Activated naive CD4-positive, alpha-beta T cell (primary cell): ENCODE measurements at places on chromosomes 3 and 15.

- DNase-seq = no peak
Observed at GRCh38 chr3:44890852-44891251, 16.4 kb downstream of the TGM4 start.

DNA sequence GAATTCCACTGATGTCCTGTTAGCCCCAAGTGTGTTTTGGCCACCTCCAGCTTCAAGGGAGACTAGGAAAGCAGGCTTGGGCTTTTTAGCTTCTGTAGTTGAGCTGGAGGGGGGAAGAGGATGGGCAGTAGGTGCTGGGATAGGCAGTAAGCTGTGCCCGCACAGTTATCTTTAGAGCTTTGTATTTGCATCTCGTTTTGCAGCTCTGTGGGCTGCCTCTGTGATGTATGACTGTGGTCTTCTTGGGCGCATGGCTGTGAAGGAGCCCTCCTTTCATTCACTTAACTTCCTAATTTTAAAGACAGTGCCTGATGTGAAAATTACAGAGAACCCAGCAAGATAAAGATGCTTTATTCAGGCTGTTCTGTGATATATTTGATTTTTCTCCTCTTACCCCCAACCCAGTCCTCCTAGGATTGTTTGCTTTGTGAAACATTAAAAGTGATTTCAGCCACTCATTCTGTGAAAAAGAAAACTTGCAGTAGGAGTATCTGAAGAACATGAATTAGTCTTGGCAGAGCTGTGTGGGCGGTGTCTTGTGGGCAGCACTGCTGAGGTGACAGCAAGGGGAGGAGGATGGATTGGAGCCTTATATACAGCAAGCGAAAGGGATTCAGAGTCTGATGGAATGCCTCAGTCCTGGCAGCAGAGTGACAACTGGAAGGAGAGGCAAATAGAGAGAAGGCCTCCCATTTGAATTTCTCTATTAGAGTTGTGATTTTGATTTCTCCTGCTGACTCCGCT lies 74.3 kb downstream of the LARS2 start:
- no peak for DNase-seq

- DNase-seq = no peak
Observed at GRCh38 chr3:153463895-153464294, 301.9 kb downstream of the RAP2B start.

- DNase-seq = no peak
Observed at GRCh38 chr15:49282366-49282765, 112.3 kb downstream of the GALK2 start.

- no peak for DNase-seq
Observed at GRCh38 chr3:188792793-188793192, 379.0 kb upstream of the TPRG1 start.

DNA sequence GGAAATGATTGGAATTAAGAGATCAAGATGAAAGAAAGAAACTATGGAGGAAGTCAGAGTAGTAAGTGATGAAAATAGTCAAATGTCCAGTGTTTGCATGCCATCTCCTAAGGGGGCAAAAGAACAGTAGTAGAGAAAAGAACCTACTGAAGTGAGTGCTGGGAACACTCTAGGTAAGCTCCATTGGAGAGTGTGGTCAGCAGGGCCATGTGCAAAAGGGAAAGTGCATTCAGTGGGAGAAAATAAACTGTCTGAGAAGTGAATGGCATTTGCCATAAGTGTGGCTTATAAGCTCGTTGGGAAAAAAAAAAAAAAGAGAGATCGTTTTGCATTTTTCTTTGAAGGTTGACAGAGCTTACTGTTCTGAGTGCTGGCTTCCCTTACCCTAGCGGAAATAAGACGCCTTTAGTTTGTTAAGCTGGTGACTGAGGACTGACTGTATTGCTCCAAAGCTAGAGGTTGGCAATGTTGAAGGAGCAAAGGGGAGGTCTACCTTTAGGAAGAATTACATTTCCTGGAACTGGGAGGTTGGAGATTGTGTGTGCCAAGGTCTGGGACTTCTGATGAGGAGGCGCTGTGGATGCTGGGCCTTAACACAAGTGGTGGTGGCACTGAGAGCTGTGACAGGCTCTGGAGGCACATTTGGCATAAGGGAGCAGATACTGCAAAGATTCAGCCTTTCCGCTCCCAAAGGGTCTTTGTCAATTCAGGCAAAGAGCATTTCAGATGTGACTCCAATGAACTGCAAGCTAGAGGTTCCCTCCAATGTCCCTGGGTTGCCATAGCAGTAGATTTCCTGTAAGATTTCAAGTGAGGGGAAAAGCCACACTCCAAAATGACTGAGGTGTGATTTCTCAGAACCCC lies 287.8 kb upstream of the SATB1 start:
- no peak for DNase-seq

DNA sequence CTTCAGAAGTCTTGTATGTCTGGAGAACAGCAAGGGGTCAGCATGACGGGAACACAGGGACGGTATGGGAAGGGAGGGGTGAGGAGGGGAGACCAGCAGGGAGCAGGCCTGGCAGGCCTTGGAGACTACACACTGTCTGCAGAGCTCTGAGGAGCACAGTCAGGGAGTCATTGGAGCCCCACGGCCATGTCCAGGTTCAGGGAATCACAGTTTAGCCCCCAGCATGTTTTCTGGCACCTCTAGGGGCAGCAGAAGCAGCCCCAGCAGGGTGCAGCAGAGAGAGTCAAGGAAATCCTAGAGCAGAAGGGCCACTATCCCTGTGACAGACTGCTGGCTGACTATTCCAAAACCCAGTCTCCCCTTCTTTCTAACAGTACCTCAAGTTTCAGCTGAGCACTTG lies 3.2 kb downstream of the LAMP3 start:
- no peak for DNase-seq

DNA sequence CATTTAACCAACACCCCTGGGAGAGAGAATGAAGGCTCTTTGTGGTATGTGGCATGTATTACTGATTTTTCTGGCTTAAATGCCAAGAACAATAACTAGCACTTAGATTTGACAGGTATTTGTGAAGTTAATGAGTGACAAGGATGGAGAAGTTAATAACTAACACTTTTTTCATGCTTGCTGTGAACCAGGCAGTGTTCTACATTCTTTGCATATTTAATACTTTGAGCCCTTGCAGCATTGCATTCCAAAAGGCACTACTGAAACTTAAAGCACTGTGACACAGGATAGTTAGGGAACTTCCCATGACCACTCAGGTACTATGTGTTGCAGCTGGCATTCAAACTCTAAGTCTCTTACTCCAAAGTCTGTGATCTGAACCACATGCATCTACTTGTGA lies 650.6 kb downstream of the ZPLD1 start:
- no peak for DNase-seq

DNA sequence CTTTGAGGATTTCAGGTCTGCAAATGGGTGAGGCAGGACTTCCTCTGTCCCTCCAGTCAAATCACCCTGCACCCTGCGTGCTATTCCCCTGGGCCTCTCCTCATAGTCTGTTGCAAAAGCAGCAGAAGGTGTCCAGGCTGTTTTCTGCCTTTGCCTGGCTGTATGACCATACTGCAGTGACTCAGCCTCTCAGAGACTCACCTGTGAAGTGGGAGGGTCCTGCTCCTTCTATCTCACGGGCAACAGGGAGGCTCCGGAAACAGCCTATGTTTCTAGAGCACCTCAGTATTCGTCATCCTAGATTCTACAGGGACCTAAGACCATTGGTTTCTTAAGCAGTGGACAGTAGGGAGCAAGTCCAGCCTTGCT lies 216.4 kb downstream of the TLE3 start:
- no peak for DNase-seq

DNA sequence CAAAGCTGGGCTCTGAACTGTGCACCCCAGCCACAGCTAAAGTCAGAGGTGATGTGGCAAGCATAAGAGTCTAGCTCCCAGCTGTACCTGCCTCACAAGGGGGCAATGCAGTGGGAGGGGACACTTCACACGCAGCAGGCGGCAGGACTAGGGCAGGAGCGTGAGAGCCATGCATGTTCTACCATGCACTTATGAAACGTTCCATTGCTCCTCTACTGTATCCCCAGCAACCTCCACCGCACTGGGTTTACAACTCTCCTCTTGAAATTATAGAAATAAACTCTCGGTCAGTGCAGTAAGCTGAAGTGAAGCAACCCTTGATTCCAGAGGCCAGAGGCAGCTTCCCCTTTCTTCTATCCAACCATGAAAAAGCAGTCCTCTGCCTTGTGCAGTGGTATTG lies 298.6 kb upstream of the STT3B start:
- no peak for DNase-seq

DNA sequence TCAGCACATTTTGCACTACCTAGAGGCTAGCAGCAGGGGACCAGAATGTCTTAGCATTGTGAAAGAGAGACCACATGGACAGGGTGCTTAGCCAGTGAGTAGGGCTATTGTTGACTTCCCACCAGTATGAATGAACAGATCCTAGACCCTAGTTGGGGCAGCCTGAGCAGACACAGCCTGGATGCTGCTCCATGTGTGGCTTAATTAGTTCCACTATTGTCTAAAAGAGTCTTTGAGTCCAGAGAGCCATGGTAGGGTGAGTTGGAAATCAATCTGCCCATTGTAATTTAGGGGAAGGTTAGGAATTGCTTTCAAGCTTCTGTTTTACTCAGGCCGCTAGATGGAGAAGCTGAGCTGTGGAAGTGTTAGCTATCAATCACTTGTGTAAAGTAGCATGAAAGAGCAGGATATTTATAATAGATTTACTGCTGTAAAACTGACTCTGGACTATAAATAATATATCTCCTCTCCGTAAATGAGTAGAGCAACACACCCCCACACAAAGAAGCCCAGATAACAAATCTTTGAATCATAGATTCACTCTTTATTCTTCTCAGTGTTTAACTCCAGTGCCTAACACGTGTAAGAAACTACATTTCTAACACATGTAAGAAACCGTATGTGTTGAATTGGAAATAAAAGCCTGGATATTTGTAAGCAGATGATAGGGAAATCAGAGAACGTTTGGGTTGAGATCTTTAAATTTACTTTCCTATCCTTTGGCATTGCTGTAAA lies 4.1 kb upstream of the GCSAM start:
- no peak for DNase-seq

GRCh38 chr3:25151281-25151902 lies 276.7 kb upstream of the RARB start:
- no peak for DNase-seq

DNA sequence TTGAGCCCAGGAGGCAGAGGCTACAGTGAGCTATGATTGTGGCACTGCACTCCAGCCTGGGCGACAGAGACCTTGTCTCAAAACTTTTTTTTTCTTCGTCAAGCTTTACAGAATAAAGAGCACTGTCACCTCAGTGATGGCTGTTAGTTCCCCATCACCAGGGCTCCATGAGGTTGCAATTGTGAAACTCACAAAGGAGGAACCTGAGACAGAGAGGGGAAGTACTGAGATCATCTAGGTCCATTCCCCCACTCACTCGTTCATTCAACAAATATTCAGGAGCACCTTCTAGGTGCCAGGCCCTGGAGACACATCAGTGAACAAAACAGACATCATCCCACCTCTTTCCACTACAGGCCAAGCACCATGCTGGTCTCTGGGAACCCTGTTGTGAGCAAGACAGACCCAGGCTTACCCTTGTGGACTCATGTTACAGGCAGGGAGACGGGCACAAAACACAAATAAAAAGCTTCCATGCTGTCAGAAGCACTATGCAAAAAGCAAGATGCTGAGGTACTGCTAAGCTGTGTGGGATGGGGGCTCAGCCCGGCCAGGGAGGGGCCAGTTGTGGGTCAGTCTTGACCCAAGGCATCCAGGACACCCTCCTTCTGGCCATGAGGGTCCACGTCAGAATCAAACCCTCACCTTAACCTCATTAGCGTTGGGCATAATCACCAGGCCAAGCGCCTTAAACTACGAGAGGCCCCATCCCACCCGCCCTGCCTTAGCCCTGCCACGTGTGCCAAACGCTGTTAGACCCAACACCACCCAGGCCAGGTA lies 2.1 kb upstream of the RHO start:
- DNase-seq = no peak

DNA sequence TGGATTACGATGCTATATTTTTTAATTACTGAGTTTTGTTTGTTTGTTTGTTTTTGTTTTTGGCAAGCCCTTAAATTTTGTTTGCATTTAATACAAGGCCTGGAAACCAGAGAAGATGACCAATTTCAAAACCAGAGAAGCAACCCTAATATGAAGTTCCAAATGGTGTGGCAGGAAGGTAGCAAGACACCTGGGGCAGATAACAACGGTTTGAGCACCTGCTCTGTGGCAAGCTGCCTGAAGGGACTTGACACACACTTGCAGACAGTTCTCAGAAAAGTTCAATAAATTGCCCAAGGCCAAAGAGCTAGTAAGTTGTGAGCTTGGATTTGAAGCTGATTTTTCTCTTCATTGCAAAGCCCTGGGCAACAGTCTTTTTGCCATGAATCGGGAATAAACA lies 151.2 kb upstream of the UBE2E1 start:
- DNase-seq = no peak

DNA sequence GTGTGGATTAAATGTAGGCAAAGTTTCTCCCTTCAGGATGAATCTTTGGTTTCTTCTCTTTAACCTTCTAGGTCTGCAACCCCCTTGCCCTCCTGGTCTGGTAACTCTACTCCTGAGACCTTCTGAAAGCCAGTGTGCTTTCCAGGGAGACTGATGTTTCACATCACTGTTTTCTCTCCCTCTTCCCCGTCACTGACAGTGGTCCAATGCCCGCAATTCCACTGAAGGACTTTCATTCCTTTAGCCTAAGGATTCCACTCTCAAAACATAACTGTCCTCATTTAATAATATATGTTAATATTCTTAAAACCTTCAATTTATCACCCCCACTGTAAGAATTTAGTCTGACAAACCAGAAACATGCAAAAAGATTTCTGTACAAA lies 101.5 kb upstream of the CPNE4 start:
- DNase-seq = no peak

- no peak for DNase-seq
Observed at GRCh38 chr3:2771193-2771592, 339.0 kb downstream of the IL5RA start.

DNA sequence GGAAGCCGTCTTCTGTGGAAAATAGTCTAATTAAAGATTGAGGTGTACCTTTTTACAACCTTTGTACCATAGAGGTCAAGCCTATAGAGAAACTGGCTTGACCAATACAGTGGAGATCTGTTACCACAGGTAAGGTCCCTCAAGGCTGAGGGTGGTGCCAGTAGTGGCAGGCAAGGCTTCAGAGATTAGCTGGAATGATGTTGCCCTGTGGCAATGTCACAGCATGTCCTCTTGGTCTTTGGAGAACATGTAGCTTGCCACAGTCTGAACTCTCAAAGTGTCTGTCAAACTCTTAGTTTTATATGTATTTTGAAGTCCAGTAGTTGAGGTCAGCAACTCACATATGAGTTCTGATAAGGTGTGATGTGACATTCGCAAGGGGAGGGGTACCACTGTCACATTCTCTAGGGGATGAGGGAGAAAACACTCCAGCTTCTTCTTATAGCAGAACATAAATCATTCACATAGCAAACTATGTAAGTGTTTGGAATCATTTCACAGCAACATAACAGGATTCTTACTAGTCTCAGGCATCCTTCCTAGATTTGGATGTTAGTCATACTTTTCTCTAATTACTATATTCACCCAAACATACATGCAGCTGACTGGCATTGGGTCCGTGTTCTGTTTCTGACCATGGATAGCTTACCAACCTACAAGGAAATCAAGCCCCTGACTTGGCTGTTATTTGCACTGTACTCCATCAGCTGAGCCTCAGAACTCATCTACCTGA lies 173.6 kb downstream of the UBE2E2 start:
- DNase-seq = no peak

GRCh38 chr15:74132681-74133651 lies 2.6 kb downstream of the ISLR2 start:
- DNase-seq = no peak
